Dermis microvascular lymphatic vessel endothelial cell (primary cell): ENCODE measurements at places on chromosomes 2 and 18.

- no peak for DNase-seq
Measured at GRCh38 chr2:223068071-223068470, 16.1 kb downstream of the KCNE4 start.

GRCh38 chr2:115160531-115161080 lies 718.2 kb downstream of the DPP10 start:
- DNase-seq: no peak

DNA sequence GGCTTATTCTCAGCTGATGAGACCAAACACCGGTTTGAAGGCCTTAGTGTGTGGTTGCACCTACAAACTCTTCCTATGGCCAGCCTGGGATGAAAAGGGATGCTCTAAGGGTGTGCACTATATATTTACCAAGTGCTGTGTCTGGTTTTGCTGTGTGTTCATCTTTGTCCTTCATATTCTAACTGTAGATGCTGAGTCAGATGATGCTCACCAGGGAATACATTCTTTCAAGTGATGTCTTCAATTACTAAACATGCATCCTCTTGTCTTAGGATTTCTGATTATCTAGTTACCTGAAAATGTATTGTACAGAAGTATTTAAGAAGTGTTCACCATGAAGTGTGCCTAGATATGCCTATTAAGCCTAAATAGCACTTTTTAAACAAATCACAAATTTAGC lies 1111.6 kb upstream of the ZEB2 start:
- DNase-seq: no peak

- DNase-seq: no peak
Measured at GRCh38 chr2:26737221-26737620, 26.9 kb upstream of the SLC35F6 start.

- DNase-seq: peak; percentile 50
Measured at GRCh38 chr2:124027182-124027581, 2.1 kb downstream of the CNTNAP5 start.

DNA sequence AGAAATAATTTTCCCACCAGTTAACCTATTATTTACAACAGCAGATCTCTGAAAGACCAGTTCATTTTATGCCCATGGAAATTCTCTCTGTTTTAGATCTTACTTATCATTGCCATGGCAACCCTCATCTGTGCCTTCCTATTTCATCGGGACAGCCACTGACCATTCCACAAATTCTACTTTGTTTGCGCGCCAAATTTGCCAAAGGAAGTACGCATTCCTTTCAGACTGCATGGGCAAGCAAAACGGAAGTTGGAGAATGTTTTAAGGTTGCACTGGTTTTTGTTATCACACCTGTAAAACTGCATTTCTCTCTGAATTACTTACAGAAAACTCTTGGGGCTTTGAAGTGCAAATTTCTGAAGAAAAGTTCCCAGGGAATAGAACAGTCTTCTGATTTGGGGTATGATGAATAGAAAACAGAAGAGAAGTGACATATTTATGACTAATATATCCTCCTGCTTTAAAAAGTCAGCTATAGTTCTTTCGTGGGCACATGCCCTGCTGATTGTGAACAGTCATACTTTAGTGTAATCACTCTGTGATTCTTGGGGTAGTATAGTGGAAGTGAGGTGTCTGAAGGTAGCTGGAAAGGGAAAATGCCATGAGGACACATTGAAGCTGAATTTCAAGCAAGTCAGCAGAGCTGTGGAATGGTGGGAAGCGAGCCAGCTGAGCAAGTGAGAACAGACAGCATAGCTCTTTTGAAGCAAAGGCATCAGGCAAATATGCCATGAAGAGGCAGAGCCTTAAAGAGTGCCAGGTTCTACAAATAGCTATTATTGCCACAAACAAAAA lies 20.9 kb downstream of the NETO1 start:
- DNase-seq: no peak

DNA sequence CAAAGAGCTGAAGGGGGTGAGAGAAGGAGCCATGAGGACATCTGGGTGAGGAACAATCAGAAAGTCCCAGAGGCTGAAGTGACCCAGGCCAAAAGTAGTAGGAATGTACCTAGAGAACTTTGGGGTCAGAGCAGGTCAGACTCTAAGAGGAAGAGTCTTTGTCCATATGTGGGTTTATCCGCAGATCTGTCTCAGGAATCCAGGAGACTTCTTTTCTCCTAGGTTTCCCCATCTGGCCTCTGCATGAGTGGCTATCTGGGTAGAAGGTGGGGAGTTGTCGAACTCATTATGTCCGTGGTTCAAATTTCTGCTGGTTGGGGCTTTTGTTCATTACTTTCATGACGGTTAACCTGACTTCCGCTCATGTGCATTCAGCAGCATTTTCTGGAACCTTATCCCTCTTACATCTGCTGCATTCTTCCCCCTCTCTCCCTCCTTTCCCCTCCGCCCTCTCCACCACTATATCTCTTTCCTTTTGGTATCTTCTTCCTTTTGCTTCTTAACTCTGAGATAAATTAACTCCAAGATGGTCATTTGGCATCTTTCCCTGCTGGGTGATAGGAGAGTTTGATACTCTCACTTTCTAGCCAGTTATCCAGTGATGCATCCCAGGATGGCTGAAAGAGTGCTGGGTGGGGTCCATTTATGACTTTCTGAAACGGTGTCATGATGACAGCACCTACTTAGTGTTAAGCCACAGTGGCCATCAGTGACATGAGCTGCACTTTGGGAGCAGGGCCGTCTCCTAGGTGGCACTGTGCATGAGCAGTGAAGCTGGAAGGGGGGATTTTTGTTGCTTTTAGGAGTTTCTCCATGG lies 2.1 kb downstream of the LIPG start:
- no peak for DNase-seq

GRCh38 chr2:133835821-133836619 lies 267.8 kb upstream of the NCKAP5 start:
- DNase-seq: no peak

DNA sequence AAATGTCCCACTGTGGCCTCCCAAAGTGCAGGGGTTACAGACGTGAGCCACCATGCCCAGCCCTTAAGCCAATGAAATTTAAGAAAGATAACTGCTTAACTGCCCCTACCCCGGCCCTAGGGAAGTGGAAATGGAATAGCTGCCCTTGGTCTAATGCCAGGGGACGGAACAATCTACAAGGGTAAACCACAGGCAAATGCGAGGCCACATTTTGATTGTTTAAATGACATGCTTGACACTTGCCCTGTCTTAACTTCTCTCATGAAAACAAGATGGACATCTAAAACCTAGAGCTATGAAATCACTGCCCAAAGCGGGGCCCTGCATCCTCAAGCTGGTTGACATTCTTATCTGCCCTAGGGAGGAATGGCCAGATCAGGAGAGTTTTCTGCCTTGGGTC lies 5.5 kb upstream of the ITSN2 start:
- DNase-seq: peak; percentile 33

GRCh38 chr2:217714287-217714751 lies 288.5 kb downstream of the TNS1 start:
- no peak for DNase-seq

DNA sequence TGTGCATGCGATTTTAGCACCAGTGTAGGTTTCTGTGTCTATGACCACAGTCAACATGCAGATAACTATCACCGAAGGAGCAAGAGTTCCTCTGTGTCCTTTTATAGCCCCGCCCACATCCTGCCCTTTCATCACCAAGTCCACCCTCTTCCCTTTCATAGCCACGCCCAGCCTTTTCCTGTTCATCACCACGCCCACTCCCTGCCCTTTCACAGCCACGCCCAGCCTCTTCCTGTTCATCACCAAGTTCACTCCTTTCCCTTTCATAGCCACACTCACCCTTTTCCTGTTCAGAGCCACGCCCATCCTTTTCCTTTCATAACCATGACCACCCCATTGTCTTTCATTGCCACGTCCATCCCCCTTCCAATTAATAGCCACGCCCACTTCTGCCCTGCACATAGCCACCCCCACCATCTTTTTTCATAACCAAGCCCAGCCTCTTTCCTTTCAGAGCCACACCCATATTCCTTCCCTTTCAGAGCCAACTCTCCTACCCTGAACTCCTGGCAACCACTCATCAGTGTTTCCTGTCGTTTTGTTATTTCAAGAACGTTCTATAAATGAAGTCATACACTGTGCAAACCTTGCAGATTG lies 273.9 kb downstream of the MYT1L start:
- DNase-seq: peak; percentile 94

DNA sequence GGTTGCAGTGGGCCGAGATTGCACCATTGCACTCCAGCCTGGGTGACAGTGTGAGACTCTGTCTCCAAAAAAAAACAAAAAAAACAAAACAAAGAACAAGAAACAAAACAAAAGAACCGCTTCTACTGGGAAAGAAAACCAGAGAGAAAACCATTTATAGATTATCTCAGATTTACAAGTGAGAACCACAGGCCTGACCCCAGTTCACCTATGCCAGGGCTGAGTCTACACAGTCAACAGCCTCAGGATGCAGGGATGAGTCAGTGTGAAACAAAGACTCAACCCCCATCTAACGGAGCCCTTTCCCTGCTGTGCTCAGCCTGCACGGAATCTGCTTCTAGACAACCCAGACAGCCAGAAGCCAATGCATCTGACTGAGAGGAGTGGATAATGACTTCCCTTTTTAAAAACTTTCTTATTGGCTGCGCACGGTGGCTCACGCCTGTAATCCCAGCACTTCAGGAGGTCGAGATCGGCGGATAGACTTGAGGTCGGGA lies 25.5 kb upstream of the YWHAQ start:
- DNase-seq: peak; percentile 6

DNA sequence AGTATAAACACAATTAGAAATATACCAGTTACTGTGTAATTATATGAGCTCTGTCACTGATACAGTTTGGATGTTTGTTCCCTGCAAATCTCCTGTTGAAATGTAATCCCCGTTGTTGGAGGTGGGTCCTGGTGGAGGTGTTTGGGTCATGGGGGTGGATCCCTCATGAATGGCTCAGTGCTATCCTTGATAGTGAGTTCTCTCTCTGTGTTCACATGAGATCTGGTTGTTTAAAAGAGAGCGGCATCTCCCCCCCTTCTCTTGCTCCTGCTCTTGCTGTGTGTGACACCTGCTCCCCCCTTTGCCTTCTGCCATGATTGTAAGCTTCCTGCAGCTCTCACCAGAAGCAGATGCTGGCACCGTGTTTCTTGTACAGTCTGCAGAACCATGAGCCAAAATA lies 24.1 kb downstream of the MTX2 start:
- no peak for DNase-seq

DNA sequence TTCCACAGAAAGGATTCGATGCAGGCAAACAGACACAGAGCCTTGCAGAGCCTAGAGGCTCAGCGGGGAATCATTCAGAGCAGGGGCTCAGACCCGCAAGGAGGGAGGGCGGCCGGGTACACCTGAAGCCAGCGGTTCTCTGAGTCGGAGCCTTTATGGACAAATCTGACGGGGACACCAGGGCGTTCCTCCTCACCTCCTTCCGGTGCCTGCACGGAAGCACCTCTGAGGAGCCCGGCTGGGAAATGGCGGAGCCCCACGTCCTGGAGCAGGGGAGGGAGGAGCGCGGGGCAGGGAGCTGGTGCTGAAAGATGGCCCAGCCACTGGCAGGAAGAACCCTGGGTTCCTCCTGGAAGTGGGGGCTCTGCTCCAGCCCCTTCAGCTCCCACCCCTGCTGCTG lies 193.5 kb upstream of the ALKAL2 start:
- no peak for DNase-seq

DNA sequence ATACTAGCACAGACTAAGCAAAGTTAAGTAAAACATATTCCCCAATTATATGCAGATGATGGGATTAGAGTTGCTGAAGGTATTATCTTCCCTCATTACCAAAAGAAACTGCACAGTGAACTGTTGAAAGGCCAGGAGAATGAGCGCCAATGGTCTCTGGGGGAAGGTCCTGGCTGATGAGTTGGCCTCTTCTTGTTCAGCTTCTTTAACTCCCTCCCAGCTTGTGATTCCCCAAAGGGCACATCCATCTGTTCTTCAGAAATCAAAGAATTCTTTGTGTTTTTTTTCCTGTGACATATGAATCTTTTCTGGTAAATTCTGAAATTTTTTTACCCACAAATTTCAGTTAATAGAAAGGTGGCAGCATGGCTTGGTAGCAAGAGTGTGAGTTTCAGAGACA lies 667.6 kb downstream of the CNTNAP5 start:
- no peak for DNase-seq

GRCh38 chr2:229416116-229416694 lies 145.1 kb upstream of the PID1 start:
- DNase-seq: no peak

DNA sequence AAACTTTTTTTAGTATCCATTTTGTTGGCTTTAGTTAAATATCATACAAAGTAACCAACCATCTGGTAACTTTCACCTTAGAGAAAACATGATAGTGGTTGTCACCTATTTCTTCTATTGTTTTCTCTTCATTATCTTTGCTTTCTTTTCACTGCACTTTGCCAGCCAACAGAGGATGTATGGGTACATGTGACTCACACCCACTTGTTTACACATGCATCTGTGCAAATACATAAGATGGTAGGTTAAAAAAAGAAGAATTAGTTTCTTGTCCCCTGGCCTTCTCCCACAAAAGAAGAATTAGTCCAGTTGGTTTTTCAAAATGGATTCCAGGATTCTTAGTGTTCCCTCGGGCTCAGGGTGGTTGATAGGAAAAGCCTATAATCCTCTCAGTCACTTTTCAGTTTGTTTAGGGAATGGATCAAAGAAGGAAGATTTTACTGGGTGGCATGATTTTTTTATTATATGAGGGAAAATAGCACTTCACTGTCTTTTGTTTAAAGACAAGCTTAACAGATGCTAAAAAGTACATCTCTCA lies 46.6 kb downstream of the CDK15 start:
- DNase-seq: peak; percentile 37

DNA sequence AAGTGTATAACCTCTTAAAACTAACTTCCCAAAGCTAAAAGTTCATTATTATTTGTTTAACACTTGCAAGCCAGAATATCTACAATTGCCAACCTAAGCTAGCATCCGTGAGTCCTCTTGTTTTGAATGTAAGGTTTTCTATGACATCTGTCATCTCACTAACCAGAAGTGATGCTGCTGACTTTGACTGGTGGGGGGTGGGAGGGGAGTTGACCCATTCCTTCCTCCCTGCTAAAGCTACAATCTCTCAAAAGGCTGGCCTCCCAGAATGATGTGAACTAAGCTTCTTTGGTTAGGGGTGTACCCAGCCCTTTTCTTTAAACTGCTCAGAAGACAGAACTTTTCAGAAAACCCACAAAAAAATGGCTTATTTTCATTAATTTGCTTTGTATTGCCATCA lies 280.6 kb downstream of the ZEB2 start:
- no peak for DNase-seq

GRCh38 chr2:114609801-114610200 lies 167.4 kb downstream of the DPP10 start:
- no peak for DNase-seq

GRCh38 chr2:20470211-20470610 lies 23.3 kb downstream of the RHOB start:
- no peak for DNase-seq
